ENCODE measurements at places on chromosomes 4 and X.

DNA sequence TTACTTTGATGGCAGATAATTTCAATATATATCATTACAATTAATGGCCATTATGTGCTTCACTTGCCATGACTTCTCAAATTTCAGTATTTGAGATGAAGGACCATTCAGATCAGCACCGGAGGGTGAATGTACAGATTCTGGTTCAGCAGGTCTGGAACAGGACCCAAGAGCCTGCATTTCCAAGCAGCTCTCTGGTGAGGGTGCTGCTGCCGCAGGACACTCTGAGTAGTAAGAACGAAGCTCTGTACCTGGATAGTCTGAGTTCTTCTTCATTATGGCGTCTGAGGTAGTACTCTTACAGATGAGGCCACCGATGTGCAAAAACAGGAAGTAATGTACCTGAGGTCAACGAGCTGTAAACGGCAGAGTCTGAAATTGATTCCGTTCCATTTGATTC, 228.2 kb downstream of the FBXW7 start:
- no peak for DNase-seq

GRCh38 chr4:165560941-165561340, 182.1 kb downstream of the CPE start:
- DNase-seq = no peak

GRCh38 chr4:30620711-30621110, 99.5 kb upstream of the PCDH7 start:
- DNase-seq = no peak

GRCh38 chrX:23394421-23394820, 59.8 kb downstream of the PTCHD1 start:
- DNase-seq = no peak

Data from stimulated activated naive CD4-positive, alpha-beta T cell (primary cell).